ENCODE measurements at places on chromosomes 3 and 15.

DNA sequence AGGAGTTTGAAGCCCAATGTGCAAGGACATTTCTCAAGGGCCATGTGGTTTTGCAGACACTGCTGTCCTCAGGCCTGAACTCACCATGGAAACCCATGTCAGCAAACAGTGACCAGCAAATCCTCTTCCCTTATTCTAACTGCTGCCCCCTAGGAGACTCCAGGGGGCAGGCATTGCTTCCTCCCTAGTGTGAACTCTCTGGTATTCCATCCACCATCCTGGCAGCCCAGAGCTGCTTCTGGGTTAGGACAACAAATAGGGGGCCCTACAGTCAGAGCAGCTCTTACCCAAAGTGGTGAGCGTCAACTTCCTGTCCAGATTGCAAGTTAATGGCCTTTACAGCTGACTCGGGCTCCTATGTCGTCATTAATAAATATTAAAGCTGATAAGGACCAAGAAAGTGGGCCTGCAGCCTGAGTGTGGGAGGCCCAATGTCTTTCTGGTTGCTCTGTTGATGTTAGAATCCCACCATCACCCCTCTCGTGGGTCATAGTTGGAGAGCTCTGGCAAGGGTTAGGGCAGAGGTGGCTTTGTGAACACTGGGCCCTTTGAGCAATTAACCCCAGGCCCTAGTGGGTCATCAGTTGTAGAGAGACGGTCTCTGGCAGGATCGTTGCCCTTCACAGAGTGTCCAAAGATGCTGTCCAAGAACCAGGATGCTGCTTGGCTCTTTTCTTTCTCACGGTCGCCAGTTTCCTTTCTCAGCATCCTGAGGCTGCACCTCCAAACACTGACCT, 41.5 kb downstream of the TGM4 start:
- peak; percentile 72 for DNase-seq

DNA sequence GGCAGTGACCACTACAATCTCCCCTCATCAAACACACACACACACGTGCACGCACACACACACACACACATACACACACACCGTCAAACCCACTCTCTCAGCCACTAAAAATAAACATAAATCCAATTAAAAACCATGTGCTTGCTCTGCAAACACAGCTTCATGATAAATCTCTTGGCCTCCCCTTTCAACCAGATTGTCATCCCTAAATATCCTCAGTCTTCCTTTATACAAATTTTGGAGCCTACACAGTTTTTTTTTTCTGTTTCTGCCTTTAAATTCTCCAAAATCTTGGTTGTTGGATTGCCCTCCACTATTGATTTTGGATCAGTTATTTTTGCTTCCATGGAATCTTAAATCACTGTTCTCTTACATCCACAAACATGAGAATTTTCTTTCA, 245.6 kb downstream of the SATB1 start:
- no peak for DNase-seq

GRCh38 chr3:171933441-171933840, 90.3 kb downstream of the TMEM212 start:
- DNase-seq: no peak

DNA sequence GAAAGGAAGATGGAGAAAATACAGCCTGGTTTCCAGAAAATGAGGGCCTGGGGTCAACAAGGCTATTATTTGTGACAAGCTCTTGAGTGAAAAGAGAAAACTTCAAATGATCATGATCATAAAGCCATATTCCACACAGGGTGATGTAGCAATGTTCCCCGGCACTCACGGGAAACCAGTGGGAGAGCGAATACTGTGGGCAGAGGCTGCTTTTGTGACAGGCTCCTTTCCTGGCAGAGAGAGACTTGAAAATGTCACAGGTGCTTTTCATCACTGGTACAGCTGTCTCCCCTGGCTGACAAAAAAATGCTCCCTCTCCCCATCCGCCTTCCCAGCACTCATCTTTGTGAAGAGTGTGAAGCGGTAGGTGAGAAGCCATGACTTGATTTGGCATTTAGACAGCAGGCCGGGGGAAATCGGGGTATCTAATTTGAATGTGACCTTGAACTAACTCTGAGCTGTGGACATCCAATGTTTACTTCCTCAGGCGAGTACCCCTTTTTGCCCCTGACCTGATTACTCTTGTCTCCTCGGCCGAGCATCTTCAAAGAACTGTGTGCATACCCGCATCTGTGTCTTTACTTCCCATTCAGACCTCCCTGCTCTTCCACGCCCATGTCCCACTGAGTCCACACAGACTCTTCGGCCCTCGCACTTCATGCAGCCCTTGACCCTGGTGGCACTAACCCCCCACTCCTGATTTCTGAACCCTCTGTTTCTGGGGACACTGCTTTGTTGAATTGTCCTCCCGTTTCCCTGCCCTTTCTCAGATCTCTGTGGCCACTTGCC, 23.2 kb downstream of the CA12 start:
- no peak for DNase-seq

DNA sequence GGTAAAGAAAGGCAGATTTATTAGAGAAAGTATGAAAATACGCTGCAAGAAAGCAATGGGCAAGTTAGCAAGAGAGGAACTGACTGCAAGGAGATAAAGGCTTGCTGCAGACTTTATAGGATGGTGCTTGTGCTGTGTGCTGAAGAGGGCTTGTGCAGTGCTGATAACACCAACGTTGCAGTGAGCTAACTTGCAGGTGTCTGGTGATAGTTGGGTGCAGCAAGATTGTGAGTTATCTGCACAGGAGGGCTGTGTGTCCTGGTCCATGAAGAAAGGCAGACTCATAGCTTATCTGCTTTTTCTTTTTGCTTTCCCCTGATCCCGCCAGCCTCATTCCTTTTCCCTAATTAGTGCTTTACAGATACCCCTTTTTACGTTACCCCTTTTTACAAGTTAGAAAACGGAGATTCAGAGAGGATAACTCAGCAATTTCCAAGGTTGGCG, 58.0 kb upstream of the ZNF148 start:
- no peak for DNase-seq

DNA sequence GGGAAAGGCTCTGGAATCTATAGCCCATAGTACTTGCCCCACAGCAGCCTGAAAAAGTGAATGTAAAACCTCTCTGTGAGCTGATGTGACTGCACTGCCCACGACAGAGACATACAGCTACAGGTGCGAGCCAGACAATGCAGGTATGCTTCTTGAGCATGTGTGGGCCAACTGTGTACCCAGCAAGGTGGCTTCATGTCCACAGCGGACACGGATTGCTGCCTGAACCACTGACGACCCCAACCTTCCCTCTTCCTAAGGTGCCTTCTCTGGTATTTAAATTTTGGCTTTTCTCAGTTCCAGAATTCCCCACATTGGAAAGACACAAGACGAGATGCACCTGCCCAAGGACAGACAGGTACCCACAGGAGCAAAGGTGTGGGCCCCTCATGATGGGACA, 65.8 kb downstream of the SCN5A start:
- no peak for DNase-seq
